ENCODE measurements at places on chromosomes 7 and 10. TPM values are rescaled to one million over a fixed set of nuclear protein-coding genes. Genes with fewer than 3 reads are reported as not detected.

Gene KEL
- 0.23 TPM for total RNA-seq

Gene TMEM236
- total RNA-seq: under 0.01 TPM

Gene CLEC5A
- total RNA-seq: not detected

Gene ARHGEF5
- total RNA-seq: 1.5 TPM

Gene WDFY4
- not detected for total RNA-seq

Gene GPR85
- 9.1 TPM for total RNA-seq

DNA sequence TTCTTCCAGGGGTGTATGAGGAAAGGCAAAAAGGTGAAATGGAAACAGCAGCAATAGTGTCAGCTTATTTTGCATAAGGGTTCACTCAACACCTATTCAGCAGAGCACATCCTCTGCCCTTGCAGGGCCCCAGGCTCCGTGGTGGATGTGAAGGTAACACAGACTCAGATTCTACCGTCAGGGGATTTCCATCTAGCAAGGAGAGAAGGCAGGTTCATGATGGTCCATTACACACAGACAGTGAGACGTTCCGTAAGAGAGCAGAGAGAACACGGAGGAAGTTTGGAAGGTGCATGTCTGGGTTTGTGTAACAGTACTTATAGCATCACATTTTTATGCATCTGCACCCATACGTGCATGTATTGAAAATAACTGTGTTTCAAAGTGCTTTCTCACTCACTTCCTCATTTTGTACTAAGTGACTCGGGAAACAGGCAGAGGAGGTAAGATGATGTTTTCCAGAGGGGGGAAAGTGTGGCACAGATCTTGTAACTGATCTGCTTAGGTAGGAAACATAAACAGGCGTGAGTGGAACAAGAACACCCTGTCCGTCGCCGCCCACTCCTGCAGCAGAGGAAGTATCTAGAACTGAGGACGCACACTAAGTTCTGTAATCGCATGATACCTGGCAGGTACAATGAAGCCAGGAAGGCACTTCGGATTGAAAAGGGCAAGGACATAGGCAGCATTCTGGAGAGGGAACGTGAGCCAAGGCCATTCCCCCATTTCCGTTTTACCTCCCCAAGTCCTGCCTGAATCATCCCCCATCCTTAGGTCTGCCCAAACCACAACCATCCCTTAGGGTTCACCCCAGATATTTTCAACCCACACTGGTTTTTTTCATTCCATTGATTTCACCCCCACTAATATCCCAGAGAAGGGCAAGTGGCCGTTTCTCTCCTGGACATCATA is 1.0 kb upstream of the ENO4 start:
- peak; percentile 15 for DNase-seq

- peak; percentile 87 for DNase-seq
These were observed 35.3 kb upstream of the ZRANB1 start for GRCh38 chr10:124906551-124907001.

DNA sequence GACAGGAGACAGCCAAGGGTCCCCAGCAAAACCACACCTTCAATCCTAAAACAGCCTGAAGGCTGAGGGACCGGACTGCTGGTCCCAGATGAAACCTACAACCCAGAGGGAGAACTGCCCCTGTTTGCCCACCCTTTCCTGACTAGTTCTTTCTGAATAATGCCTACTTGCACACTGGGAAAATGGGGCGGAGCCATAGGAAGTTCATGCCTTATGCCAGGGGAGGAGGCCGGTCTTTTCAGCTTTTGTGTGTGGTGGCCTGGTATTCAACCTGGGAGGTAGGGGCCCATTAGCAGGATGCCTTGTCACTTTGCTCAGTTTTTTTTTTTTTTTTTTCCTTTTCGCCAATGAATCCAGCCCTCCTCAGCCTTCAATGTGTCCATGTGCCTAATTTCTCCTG is 20.7 kb downstream of the TOMM7 start:
- DNase-seq: no peak

GRCh38 chr7:121837462-121837861 is 35.5 kb upstream of the PTPRZ1 start:
- no peak for DNase-seq

DNA sequence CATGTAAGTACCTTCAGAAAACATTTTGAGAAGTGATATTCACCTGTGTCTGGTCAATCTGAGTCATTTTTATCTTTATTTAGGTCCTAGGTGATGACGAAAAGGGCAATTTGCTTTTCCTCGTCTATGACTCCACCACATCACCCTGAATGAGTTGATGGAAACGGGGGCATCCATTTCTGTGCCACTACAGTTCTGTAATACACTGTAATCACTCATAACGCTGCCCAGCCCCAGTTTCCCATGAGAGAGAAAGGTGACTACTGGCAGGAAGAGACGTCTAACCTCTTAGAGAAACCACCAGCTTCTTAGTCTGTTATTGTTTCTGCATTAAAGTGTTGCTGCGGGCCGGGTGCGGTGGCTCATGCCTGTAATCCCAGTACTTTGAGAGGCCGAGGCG is 205.3 kb upstream of the MKLN1 start:
- no peak for DNase-seq

- DNase-seq: no peak
These were observed 145.3 kb downstream of the SEMA3A start for GRCh38 chr7:84049071-84049836.

GRCh38 chr10:63477927-63478326 is 12.2 kb upstream of the JMJD1C start:
- DNase-seq: no peak

- DNase-seq: no peak
These were observed 567 bp downstream of the GTF2IRD1 start for GRCh38 chr7:74454021-74454924.

DNA sequence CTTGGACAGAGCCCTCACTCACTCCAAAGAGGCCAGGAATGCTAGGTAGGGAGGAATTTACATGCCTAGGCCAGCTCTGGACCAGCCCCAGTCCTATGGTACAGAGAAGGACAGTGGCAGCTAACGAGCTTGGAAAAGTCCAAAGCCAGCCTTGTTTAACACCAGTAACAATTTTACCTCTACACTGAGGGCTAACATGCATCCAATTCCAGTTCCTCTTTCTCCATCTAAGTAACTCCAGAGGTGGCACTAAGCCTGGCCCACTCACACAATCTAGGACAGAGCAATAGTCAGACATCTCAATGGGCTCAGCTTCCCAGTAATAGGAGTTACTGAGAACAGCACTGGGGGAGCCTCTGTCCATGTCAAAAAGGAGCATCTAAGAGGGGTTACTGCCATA is 5.7 kb upstream of the LCOR start:
- no peak for DNase-seq

- peak; percentile 0 for DNase-seq
These were observed 386.6 kb downstream of the SH2D4B start for GRCh38 chr10:80924063-80924952.

GRCh38 chr10:131781076-131781475 is 119.7 kb upstream of the PPP2R2D start:
- no peak for DNase-seq

DNA sequence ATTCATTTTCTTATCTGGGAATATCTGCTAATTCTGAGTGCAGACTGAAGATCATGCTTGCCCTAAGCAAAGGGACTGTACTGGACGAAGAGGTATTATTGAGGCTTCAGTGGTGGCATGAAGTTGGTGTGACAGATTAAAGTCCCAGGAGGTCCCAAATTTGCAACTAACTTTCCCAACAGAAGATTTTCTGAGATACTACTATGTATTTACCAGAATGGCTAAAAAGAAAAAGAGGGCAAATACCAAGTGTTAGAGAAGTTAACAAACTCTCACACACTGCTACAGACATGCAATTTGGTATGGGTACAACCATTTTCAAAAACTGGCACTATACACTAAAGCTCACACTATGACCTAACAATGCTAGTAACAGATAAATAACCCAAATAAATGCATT is 28.3 kb downstream of the IDE start:
- DNase-seq: no peak

DNA sequence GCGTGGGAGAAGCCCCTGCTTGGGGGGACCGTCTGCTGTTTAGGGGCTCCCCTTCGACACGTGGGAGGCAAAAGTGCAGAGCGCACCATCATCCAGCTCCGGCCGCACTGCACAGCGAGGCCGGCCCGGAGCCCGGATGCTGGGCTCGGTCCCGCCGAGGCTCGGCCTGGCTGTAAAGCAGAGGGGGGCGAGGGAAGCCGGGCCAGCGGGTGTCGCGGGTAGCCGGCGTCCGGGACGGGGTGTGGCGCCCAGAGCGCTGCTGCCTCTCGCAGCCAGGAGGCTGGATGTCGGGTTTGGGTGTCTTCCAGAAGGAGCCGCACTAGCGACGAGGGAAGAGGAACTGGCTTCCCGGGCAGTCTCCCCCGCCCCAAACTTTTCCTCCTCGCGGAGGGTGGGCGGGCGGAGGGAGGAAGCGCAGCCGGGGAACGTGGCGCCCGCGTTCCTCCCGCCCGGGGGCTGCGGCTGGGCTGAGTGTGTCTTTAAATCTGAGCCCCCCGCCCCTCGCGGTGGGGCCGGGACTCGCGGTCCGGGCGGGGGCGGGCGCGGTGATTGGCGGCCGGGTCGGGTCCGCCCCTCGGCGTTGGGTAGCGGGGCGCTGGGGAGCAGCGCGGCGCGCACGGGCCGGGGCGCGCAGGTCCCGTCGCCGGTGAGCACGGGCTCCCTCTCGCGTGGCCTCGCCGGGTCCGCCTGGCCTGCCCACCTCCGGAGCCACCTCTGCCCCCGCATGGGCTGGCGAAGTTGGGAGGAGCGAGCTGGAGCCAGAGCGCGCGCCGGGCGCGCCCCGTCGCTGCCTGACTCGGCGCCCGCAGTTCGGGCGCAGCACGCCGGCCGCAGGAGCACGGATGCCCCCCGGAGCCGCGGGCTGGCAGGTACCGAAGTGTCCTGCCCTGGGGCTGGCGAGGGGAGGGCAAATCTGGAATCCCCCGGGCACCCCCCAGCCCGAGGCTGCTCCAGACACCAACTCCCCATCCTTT is at the start of gene PALD1:
Gene PALD1, plus strand, starts transcription at position 577 of the 974 bp plus-strand sequence. CDS start 47,185 bp downstream, outside the sequence.
- DNase-seq: no peak

DNA sequence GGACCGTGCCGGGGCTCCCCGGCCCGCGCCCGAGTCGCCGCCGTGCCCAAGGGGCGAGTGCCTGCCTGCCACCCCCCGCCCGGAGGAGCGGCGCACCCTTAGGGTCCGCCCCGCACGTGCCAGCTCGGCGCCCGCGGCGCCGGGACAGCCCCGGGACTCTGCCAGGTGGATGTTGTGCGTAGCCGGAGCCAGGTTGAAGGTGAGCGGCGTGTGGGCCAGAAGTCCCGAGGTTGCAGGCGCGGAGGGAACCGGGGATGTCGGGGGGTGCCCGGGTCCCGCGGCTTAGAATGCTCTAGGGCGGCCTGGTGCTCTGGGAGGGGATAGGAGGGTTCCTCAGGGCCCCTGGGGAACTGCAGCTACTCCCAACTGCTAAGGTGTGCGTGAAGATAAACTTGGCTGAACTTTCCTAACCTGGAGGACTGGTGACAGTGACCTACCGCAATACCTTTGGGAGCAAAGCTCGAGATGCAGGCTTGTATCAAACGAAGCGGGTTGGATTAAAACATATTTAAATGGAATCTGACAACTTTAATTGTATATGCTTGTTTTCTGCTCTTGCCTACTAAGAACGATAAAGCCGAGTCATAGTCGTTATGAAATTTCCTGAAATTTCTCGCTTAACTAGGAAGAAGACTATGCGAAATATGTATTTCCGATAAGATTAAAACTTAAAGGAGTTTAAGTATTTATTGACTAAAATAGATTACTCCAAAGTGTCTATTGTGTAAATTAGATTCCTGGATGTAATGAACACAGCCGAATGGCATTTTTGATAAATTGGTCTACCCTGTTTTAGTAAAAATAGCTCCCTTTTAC is at the start of gene CUX1:
Gene CUX1, plus strand, starts transcription at position 156 of the 816 bp plus-strand sequence. Its CDS starts 14 bp downstream, at position 170.
- DNase-seq: no peak

DNA sequence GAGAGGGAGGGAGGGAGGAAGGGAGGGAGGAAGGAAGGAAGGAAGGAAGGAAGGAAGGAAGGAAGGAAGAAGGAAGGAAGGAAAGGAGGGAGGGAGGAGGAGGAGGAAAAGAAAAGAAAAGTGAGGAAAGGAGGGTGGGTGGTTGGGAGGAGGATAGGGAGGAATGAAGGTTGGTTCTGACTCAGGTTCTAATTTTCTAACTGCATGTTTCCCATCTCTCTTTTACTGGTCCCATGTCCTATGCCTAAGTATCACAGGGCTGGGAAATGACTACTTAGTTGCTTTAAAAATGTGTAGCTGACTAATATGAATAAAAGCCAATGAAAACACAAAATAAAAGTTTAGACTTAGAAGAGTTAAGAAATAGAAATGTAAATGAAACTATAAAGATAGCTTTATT is 890.9 kb upstream of the POT1 start:
- DNase-seq: no peak
